Ascending aorta (tissue), 2 donors: ENCODE measurements at places on chromosomes 7 and 10.

DNA sequence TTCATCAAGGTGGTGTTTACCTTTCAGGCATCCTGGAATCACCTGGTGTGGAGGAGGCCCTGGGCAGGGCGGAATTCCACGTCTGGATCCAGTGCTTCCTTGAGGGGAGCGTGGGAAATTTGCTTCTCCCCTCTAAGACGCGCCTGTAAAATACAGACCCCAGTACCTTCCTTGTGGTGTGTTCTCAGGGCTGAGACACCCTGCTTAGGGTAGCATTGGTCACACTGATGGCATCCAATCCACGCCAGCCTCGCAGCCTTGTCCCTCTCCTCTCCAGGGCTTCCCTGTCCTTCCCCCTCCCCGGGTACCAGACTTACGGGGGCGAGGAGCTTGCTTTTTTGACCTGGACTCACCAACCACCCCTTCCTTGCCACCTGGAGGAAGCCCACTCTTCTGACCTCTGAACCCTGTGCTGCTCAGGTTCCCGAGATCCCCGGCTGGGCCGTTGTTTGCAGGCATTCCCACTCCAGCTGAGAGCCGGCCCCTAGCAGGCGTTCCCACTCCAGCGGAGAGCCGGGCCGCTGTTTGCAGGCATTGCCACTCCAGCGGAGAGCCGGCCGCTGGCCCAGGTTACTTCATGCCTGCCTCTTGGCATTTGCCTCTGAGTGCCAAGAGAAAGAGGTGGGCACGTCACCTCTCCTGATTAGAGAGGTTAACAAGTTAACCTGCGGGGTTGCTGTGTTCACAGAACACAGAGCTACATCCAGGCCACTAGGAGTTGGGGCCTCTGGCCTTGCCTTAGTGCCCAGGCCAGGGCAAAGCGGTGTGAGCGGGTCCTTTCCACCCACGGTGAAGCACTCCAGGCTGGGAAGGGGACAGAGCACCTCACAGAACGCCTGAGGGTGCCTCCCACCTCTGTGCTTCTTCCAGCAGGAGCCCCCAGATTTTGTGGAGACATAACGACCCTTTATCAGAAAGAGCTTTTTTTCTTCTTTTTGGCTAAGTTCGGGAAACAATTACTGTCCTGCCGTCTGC is 254.0 kb upstream of the PPP2R2D start:
- DNase-seq, result no peak

DNA sequence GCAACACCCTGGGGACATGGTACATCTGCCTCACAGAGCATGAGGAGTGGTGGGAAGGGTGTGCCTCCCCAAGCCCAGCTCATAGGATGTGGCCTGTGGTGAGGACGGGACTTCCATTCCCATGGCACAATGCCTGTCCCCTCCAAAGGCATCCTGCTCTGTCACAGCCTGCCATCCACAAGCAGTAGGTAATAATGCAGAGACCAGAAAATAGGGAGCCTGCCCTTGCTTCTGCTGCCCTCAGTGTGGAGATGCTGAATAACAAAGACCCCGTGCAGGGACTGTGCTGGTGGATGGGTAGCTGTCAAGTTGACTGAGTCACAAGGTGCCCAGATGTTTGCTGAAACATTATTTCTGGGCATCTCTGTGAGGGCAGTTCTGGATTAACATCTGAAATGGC is 199.9 kb upstream of the GRB10 start:
- DNase-seq, result no peak

DNA sequence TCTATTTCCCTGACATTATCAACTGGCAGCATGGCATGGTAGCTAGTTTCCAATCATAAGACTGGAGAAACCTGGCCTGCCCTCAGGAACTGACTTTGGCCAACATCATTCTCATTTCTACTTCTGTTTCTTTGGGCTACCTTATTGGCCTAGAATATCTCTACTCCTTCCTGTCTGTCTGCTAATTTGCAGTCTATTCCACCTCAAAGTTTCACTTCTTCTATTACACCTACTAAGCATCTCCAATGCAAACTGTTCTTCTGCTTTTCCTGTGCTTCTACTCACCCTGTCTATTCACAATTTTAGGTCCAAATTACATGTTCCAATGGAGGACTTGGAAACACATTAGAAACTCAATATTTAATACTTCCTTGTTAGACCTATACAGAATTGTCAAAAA is 65.6 kb downstream of the ZNF503 start:
- no peak for DNase-seq

DNA sequence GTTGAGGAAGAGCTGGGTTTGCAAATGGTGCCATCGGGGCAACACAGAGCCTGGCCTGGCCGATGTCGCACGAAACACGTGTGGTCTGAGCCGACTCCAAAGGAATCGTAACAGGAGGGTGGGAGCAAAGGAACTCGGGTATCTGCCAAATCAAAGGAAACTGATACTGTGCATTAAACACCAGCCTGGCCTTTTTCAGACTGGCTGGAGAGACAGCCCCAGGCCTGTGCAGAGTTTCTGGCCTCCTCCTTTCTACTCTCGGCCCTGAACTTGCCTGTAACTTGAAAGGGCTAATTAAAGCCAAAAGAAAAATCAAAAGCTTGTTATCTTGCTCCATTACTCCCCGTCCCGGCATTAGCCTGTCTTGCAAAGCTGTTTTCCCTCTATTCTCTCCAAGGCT is 71.4 kb downstream of the PLXNA4 start:
- no peak for DNase-seq

DNA sequence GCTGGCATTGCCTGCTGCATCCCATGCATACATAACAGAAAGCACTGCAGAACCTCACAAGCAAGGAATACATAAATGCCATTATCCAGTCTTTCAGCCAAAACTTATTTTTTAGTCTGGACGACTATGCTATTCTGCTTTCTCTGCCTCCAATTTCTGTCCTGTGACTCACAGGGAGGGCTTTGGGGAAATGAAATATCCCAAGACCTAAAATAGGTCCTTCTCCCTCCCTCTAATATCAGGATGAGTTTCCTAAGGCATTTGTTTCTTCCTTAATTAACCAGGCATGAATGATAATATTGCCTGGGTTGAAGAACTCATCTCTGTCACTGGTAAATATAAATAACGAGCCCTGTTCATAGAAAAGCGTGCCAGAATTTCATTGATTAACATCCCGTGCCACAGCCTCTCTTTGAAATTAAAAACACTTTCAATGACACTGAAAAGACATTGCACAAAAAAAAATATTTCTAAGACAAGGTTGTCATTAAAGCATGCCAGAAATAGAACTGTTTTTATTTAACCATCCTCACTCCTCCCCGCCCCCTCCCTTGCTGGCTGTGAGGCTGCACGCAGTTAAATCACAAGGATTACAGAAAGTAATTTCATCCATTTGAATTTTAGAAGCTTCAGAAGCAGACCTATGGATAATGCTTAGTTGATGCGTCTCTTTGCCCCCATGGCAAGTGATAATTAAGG is 103.0 kb upstream of the ANKRD1 start:
- no peak for DNase-seq

DNA sequence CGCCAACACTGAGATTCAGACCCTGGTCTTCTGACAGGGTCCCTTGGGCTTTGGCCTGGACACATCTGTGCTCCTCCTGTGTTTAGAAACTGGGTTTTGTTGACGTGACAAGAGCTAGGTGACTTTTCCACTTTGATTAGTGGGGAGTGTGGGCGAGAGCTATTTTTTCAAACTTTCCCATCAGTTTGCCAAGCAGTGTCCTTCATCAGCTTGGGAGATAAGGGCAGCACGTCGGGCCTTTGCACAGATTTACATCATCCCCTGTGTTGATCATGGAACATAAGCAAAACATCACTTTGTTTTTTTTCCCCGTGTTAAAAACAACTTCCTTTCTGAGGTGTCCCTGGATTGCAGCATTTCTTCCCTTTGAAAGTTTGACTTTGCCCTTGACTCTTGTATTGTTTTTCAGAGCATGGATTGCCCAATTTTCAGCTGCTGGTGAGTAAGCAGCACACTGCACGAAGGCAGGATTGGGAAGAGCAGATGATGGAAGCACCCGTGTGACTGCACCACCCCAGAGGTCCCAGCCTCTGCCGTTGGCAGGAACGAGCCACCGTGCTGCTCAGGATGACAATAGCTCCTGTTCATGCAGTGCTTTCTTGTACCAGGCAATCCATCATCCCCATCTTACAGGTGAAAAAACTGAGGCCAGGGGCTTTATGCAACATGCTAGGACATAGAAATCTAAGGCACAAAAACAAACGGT is 6.4 kb upstream of the IGFBP1 start:
- DNase-seq, result no peak

- DNase-seq, result no peak
These were observed 25.2 kb downstream of the VCL start for GRCh38 chr10:74022926-74023629.

DNA sequence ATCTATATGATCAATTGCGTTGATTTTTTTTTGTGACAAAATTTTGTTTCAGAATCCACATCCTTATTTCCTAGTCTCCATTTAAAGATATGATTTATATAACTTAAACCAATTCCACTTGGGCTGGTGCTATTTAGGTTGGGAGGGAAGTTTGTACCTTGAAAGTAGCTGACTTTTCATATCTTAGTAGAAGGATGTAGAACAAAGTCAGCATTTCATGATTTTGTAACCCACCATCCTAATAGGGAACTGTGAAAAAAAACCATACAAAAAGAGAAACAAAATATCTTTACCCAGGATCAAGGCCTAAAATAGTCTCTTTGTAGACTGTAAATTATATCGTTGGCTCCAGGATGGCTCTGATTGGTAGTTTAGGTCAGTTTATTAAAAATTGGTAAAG is 8.3 kb downstream of the HECTD2 start:
- no peak for DNase-seq

- DNase-seq, result no peak
These were observed 122.8 kb downstream of the SKIDA1 start for GRCh38 chr10:21402606-21403083.

DNA sequence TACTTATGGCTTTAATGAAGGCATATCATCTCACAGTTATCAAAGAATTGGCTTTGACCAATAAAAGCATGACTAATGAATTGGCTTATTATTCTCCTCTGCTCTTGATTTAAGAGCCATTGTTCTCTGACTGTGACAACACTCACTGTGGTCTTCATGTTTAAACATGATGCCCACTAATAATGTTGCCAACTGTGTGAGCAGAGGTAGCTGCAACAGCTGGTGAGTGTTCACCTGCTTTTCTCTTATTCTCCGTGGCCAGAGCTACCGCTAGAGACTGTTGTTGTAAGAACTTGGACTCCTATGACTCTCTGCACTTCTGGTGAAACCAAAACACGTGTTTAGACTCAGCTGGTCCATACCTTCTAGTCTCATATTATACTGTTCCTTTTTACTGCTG is 335.9 kb downstream of the XPNPEP1 start:
- DNase-seq, result no peak

GRCh38 chr10:121148921-121149320 is 297.8 kb downstream of the WDR11 start:
- DNase-seq, result no peak

DNA sequence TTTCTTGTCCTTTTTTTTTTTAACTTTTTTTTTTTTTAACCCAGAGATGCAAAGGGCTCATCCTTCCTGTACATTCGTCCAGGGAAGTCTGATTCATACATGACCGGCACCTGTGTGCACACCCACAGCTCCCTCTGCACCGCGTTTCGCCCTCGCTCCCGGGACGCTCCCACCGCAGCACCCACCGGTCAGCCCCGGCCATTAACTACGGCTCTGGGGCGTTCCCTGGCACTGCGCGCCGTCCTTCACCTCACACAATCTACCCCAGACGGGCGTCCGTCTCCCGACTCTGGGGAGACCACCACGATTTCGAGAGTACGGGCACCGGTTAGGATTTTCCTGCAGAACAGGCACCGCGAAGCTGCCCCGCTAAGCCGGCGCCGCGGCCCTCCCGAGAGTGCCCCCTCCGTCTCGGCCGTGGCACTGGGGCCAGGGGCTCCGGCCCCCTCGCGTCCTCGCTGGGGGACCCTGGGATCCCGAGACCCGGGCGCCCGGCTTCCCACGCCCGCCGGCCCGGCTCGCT is 452 bp downstream of the ATE1 start:
- DNase-seq, result no peak

DNA sequence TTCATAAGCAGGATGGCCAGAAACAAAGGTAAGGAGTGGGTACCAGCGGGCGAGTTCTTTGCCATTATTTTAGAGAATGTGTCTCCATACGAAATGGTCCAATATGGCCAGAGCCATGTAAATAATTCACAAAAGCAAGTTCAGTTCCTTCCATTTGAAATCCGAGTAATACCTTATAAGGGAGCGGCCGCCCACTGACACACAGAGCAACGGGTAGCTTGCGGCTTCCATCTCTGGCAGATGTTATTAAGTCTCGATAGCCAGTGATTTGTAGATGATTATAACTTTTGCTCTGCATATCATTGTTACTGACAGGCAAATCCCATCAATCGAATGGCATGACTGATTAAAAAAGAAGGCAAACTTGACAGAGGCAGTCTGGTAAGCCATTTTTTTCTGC is 63.2 kb downstream of the GFRA1 start:
- no peak for DNase-seq
